ENCODE measurements at places on chromosomes 12 and 14. TPM values are rescaled to one million over a fixed set of nuclear protein-coding genes. Genes with fewer than 3 reads are reported as not detected.

The TMPRSS12 gene
- not detected for total RNA-seq

DNA sequence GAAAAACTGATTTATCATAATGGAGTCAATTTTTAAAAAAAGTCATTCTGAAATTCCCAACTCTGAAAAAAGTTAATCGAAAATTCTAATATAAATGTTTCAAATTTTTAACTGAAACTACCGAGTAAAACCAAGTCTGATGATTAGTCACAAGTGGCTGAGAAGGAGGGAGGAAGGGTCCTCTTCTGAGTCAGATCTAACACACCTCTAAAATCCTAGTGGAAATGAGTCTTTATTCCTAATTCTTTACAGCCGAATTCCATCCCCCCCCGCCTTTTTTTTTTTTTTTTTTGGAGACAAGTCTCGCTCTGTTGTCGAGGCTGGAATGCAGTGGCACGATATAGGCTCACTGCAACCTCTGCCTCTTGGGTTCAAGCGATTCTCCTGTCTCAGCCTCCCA is 37.9 kb downstream of the RAD9B start:
- DNase-seq: no peak

GRCh38 chr14:40413136-40413535 is 980.9 kb upstream of the FBXO33 start:
- DNase-seq: no peak

DNA sequence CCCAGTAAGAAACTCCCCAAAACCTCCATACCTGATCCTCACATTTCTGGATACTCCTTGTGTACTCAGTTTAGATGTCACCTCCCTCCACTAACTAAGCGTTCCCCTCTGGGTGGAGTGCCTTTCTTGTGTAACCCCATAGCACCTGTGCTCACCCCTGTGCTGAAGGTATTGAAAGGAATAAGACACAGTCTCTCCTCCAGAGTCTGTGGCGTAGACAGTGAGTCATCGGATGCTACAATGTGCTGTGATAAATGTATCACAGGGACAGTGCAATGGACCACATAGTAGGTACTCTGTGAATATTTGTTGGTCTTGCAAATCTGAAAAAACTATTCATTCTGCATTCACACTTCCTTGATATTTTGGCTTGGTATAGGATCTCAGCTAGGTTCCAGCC is 30.8 kb downstream of the TSPAN9 start:
- DNase-seq: no peak

DNA sequence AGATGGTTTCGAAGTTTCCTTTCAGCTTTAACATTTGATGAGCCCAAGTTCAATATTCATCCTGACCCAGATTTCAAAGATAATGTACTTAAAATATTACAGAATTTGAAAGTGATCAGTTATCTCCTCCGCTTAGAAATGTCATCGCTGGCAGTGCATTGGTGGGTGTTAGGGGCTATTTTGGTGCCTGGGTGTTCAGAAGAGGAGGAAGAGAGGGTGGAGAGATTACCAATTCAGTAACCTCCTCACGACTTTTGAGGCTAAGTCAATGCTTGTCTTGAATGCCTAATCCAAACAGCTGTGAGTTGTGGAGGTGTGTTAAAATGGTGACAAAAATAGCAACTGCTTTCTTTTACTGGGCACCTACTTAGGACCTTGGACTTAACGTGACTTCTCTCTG is 13.8 kb upstream of the DGLUCY start:
- DNase-seq: no peak

DNA sequence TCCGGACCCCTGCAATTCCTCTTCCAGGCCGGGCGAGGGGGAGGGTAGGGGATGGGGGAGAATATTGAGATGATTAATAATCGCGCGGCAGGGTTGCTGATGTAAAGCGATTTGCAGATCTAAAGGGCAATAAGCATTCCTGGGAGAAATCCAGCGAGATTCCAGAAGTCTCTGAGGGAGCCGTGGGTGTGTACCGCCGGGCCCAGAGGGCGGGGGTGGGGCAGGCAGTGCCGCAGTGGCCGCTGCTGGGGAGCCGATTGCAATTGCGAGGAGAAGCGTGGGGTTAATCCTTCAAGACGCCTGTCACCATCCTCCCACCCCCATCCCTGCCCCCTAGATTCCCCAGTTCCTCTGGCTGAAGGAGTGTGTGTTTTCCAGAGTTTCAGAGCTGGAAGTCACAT is 16.4 kb downstream of the FOS start:
- no peak for DNase-seq

The IFI27 gene
- 2.3 TPM for total RNA-seq

- no peak for DNase-seq
These were observed 140.5 kb downstream of the PRKCH start for GRCh38 chr14:61461808-61462275.

The TAMALIN gene
- 0.82 TPM for total RNA-seq

- DNase-seq: no peak
These were observed 53.4 kb upstream of the PWP1 start for GRCh38 chr12:107632246-107632645.

DNA sequence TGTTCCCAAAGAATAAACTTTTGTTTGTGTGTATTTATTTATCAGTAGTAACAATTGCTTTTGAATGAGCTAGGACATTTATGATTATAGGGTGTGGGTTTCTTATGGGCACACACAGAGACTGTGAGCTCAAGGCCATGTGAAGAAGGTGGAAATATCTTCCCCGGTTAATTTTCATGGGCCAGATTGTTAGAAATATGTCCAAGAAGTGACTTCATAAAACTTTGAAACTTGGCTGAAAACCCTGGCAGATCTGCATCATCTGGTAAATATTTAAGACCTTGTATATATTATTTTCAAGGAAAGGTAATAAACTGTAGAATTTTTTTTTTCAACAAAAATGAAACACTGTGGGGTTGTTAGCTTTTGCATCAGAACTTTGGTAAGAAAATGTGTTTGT is 53.5 kb upstream of the RNU6-8 start:
- no peak for DNase-seq

DNA sequence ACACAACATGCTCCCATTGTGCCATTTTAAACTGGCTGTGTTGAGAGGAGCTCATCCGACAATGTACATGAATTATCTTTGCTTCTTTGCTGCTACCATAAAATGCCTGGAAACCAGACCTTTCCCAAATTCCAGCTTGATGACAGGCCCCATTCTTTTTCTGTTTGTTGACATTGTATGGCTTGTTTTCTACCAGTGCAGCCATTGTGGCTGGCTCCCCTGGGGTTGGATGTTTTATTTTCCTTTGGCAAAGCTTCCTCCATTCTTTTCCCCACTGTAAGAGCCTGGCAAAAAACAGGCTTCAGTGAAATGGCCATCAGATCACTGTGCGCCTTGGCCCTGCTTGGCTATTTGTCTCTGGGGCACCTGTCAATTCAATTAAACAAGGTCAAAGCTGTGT is 532.5 kb downstream of the VRK1 start:
- DNase-seq: no peak

- DNase-seq: no peak
These were observed 102.5 kb upstream of the GPHB5 start for GRCh38 chr14:63421226-63421625.

DNA sequence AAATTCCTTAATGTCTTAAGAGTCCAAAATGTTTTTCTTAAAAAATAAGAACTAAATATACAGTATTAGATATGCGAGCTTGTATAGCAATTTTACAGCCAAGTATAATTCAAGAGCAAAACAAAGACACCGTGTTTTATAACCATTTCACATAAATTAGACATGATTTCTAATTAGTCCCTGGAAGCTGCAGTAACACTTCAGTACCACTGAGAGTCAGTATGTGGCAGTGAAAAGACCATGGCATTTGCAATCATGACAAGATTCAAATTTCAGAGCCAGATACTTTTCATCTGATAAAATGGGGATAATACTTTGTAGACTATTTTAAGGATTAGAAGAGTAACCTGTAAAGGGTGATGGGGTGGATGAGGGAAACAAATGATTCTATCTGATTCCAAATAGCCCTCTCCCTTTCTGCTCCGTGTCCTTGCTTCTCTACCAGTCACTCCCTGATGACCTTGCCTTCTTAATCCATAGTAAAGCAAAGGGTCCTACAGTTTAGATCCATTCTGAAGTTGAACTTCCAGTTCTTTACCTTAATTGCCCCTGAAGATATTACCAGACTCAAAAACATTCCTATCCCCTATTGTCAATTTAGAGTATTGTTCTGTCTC is 145.4 kb upstream of the ABCD2 start:
- DNase-seq: peak; percentile 12

The GZMB gene
- total RNA-seq: 1.2 TPM

The INHBC gene
- total RNA-seq: not detected

The DBX2 gene
- not detected for total RNA-seq

The CCDC198 gene
- not detected for total RNA-seq

The SLC7A7 gene
- 0.85 TPM for total RNA-seq

GRCh38 chr12:31928246-31929026 is 30.8 kb upstream of the RESF1 start:
- no peak for DNase-seq

The GDF11 gene
- total RNA-seq: 11.8 TPM

GRCh38 chr12:65171870-65172269 is 2.5 kb downstream of the LEMD3 start:
- no peak for DNase-seq

The MYH6 gene
- not detected for total RNA-seq

DNA sequence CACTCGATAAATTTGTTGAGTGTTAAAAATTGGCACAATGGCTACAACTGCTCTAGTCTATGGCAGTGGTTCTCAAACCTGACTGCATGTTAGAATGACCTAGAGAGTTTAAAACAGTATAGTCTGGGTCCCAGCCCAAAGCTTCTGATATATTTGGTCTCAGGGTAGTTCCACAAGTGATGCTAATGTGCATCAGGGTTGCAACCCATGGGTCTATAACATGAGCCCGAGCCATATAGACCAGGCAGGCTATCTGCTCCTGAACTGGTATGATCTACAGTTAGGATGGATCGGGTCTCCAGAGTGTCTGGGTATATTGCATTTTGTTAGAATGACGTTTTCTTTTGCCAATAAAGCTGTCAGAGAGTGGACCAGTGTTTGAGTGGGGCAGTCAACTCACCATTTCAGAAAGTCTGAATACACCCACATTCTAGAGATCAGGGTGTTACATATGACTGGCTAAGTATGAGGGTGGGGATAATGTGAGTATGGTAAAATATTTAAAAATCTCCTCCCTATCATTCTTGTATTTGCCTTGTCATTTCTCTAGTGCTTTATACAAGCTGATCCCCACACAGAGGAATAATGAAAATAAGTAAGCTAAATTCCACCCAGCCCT is 80.9 kb downstream of the FRMD6 start:
- DNase-seq: no peak

DNA sequence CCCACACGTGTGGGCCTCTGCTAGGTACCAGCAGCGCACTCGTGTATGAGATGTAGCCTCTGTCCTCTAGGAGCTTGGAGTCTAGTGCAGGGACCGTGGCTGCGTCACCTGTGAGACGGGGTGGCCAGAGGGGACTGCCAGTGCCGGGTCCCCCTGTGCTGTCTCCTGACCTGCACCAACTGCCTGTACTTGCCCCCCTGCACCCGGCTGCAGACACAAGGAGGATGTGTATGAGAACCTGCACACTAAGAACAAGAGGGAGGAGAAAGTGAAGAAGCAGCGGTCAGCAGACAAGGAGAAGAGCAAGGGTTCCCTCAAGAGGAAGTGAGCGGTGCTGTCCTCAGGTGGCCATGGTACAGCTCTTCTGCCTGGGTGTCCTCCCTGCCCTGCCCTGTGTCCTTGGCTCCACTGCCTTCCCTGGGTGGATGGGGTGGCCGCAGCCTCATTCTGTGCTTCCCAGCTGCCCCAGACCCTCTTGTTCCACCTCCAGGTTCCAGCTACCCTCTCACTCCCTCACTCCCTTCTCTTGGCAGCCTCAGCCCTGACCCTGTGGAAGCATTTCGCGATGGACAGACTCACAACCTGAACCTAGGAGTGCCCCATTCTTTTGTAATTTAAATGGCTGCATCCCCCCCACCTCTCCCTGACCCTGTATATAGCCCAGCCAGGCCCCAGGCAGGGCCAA is 9.6 kb downstream of the PTPN6 start:
- no peak for DNase-seq

- DNase-seq: no peak
These were observed 45.5 kb upstream of the FAR2 start for GRCh38 chr12:29103539-29103974.

- DNase-seq: peak; percentile 12
These were observed 143.0 kb upstream of the DDHD1 start for GRCh38 chr14:53295985-53296582.

DNA sequence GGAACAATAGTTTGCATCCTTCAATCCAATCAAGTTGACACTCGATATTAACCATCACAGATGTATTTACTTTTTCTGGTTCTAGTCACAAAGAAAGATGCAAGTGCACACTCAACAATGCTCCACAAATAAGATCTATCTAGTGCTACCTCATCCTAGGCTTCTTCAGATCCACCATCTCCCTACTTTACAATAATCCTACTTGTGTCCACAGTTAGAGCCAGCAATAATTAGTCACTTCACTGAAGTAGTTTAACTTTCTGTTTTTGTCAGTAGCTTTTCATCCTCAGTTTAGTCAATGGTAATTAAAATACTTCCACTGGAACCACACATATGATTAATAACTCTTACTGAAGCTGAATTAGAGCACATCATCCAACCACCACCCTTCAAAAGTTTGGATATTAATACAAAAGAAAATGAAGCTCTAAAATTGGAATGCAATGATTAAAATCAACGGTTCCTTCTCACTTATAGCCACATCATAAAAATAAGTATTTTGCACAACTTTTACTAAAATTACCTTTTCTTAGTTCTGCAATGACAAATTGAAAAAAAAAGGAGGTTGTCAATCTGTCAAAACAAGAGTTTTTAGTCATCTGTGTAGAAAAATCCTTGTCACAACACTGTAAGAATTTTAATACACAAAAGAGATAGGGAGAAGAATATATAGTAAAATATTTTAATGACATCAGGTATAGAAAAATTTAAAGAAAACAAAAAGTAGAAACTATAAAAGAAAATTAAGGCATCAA is 28.2 kb upstream of the SNRPF start:
- DNase-seq: no peak

The ABCD2 gene
- total RNA-seq: not detected

DNA sequence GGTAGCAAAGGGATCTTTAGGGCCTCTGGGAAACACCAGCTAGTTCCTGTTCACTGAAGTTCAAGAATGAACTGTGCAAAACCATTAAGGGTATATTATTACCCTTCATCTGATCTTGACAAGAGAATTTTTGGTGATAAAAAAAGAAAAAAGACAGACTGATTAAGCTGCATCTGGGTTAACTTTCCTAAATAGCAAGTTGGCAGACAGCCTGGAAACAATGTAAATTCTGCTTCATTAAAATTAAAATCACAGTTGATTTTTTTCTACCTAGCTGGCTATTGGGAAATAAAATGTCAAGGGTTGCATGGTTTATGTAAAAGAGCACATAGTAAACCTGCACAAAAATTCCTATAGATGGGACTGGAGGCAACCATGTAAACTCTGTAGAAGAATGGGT is 126.6 kb upstream of the PRKD1 start:
- DNase-seq: no peak
